Endothelial cell of umbilical vein (primary cell): ENCODE measurements at places on chromosomes 1 and 21. TPM values are rescaled to one million over a fixed set of nuclear protein-coding genes. Genes with fewer than 3 reads are reported as not detected.
A peak's percentile ranks its signal among the peaks of the same experiment; 100 is the strongest.

Gene PTBP2
- 21.3 and 27.0 TPM in 2 replicates for total RNA-seq

Gene OR14K1
- not detected in 2 replicates for total RNA-seq

Gene TRPM2
- total RNA-seq = not detected in 2 replicates

GRCh38 chr1:5688081-5689077 is 303.8 kb downstream of the NPHP4 start:
- no peak for DNase-seq

- DNase-seq = peak; percentile 80
These were observed 128.0 kb downstream of the SLC44A5 start for GRCh38 chr1:75482951-75483350.

GRCh38 chr1:92940541-92940940 is 20.7 kb downstream of the DIPK1A start:
- DNase-seq = no peak

GRCh38 chr1:220957233-220957605 is 78.0 kb downstream of the HLX start:
- no peak for DNase-seq

- DNase-seq = no peak
These were observed 12.5 kb downstream of the HAO2 start for GRCh38 chr1:119380983-119381662.

GRCh38 chr1:214396330-214396729 is 115.4 kb downstream of the SMYD2 start:
- DNase-seq = no peak
